Retinal pigment epithelial cell (primary cell): ENCODE measurements at places on chromosomes 1 and 21.

- no peak for DNase-seq
These were observed 27.7 kb downstream of the S100A6 start for GRCh38 chr1:153507926-153508583.

DNA sequence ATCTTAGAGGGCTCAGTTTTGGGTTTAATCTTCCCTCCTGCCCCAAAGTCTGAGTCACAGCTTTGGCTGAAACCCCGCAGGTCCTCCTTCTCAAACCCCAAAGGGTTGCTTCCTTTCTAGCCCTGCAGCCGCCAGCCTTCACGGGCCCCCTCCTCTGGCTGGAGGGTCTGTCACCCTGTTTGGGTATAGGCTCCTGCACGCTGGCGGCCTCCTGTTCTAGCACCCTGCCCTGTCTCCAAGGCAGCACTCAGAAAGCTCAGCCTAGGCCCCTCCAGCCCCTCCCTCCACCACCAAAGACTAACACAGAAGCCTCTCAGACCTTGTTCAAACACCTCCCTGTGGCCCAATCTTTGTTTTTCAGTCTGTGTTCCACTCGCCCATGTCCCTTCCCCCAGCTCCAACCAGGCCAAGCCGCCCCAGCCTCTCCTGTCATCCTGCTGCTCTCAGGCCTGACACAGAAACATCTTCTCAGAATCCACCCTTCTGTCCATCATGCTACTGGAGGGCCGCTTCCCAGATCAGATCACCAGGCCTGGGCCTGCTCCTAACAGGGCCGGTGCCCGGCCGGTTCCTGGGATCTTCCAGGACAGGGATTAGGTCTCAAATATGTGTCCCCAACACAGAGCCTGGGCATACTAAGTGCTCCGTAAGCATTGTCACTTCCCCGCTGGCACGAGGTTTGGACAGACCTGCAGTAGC lies 35.6 kb downstream of the HTR6 start:
- DNase-seq, result no peak

- DNase-seq, result no peak
These were observed 49.0 kb downstream of the SYT2 start for GRCh38 chr1:202661136-202661845.

- no peak for DNase-seq
These were observed 34.6 kb downstream of the OBSCN start for GRCh38 chr1:228242409-228242808.

DNA sequence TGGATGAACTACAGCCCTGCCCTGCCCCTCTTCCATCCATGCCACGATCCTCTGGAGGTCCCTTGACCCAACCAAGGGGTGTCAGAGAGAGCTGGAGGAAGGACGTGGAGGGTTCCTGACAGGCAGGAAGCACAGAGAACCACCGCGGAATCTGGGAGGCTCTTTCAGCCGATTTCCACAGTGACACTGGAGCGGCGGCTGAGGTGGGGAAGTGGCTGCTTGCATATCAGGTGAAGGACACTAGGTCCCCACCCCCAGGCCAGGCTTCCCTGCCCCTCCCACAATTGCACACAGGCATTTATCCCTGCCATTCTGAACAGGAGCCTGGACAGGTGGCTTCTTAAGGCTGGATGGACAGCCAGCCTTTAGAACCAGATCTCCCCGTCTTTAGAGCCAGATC lies 17.5 kb downstream of the LRRC71 start:
- DNase-seq, result no peak

DNA sequence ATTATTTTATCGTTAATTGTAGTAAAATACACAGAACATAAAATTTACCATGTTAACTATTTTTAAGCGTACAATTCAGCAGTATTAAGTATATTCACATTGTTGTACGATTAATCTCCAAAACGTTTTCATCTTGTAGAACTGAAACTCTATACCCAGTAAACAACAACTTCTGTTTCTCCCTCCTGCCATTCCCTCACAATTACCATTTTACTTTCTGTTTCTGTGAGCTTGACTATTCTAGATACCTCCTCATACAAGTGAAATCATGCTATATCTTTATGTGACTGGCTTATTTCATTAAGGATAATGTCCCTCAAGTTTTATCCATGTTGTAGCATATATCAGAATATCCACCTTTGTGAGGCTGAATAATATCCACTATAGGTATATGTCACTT lies 156.8 kb downstream of the ST6GALNAC3 start:
- no peak for DNase-seq

DNA sequence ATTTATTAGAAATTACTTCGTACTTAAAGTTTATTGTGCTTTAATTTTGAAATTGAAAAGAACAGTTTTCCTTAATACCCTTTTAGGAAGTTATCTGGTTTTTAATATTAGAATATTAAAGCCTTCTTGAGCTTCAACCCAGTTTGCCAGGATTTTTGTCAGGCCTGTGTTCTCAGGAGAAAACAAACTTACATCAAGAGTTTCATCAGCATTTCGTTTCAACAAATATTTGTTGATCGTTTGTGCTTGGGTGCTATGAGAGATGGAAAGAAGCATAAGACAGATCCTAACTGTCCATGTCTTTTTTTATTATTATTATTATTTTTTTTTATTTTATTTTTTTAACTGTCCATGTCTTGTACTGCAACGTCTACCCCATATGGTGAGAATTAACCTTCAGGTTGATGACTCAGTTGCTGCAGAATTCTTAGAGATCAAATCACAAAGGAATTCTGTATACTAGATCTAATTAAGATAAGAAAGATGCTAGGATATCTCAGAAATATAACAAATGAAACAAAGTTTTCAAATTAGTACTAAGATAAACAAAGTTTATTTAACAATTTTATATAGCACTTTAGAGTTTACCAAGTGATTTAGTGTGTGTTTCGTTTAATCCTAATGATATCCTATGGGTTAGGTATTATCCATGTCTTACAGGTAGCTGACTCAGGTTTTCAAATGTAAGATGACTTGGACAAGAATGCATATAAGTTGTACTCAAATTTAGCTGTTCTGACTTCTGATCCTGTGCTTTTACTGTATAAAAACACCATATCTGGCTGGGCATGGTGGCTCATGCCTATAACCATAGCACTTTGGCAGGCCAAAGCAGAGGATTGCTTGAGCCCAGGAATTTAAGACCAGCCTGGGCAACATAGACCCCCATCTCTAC lies 14.3 kb downstream of the FBXO28 start:
- no peak for DNase-seq

DNA sequence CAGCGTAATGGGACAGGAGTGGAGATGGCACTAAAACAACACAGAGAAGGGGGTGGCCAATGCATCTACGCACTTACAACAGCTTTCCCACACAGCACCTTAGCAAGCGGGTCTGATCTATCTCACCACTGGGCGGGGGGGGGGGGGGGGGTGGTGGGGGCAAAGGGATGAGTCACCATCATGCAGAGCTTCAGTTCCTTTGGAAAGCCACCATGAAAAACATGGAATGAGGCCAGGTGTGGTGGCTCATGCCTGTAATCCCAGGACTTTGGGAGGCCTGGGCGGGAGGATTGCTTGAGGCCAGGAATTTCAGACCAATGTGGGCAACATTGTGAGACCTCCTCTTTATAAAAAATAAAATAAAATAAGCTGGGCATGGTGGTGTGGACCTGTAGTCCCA lies 47.2 kb downstream of the KLHDC7A start:
- DNase-seq, result no peak

DNA sequence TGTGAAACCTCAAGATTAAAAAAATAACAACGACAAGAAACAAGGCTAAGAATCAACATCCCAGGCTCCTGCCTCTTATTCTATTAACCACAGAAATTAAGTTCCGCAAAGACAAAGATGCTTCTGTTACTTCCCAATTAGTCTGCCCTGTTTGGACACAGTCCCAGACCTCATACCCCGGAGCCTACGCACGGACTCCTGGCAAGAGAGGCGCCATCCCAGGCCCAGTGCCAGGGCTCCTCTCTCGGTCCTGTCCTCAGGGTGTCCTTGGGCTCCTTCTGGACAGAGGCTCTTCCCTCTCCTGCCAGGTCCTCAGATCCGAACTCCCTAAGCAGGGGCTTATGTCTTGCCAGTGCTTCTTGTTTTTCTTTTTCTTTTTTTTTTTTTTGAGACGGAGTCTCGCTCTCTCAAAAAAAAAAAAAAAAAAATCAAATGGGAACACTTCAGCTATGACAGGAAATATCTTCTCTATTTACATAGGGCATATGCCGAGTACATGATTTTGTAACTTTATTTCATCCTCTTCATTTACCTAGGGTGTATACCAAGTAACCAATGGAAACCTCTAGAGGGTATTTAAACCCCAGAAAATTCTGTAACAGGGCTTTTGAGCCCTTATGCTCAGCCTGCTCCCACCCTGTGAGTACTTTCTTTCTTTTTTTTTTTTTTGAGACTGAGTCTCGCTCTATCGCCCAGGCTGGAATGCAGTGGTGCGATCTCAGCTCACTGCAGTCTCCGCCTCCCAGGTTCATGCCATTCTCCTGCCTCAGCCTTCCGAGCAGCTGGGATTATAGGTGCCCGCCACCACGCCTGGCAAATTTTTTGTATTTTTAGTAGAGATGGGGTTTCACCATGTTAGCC lies 11.7 kb upstream of the ENO1 start:
- peak; percentile 79 for DNase-seq

DNA sequence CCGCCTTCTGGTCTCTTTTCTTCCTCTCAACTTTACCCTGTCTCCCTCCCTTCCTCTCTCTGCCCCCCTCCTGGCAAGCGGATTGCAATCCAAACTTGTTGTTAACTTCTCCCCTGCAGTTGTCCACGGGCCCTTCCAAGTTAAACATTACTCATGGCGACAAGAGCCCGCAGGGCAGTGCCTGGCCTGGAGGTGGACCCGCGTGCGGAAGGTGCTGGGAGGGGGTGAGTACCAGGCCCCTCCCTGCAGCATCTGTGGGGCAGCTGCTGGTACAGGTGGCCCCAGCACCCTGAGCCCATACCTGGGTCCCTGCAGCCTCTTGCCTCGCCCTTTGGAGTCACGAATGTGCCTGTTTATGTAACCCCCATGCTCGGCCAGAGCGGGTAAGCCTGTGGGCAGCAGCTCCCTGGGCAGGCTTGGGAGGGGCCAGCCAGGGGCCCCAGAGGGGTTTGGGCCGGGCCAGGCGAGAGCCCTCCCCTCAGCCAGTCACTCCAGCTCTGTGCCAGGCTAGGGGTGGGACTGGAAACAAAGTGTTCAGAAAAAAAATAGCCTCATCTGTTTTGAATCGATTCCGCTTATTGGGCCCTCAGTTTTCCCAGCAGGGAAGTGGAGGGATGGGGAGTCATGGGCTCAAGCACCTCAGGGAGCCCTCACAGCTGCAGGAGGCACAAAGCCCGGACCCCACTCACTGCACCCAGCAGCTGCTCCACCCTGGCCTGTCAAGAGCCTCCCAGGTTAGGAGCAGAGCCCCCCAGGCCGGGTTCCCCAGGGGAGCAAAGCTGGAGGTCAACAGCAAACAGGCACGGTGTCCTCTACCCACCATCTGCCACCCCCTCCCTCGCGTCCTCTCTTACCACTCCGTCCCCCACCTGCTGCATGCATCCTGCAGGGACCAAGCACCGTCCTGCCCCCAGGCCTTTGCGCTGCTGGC lies 14.0 kb upstream of the FAAP20 start:
- DNase-seq, result no peak

DNA sequence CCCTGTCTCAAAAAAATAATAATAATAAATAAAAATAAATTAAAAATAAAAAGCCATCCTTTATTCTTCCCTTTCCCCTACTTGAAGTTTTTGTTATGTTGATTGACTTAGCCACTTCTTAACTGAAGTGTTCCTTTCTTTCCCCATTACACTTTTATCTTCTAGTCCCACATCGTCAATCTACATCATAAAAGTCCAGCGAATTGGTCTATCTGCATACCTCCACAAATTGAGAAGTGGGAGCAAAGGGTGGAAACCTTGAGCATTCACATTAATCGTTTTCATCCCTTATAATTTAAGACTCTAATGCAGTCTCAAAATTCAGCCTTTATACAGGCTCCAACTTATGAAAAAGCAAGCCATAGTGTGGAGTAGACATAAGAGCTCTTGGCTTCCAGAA lies 6.5 kb upstream of the ZYG11A start:
- no peak for DNase-seq

GRCh38 chr1:182709225-182709764 lies 24.9 kb upstream of the RGS8 start:
- DNase-seq, result no peak

DNA sequence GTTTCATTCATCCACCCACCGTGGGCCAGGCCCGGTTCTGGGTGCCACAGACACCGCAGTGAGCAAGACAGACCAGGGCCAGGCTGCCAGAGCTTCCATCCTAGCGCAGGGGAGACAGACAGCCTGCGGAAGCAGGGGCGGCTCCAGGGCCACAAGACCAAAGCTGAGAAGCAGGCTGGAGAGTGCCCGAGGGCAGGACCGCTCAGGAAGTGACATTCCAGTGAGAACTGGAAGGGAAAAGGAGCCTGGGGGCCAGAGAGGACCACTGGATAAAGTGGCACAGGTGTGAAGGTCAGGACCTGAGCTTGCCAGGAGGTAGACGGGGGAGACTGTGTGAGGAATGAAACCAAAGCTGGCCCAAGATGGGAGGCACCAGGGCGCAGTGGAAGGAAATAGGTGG lies 59.5 kb upstream of the EFHD2 start:
- DNase-seq, result no peak

- peak; percentile 8 for DNase-seq
These were observed 64.9 kb upstream of the FCGR2A start for GRCh38 chr1:161440312-161440894.

DNA sequence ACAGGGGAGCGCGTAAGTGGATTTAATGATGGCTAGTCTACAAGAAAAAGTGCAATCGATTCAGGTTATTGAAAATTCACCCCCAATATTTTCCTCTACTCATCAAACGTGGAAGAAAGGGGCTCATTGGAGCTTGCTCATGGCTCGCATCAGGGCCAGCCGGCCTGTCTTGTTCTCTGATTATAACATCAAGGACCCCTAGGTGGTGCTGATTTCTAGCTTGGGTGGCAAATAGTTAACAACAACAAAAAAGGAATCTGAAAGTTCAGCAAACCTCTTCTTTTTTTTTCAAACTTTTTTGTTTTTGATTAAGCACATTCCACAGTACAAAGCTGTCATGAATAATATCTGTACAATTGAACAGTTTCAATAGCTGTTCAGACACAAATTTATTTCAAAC lies 35.8 kb upstream of the SOD1 start:
- peak; percentile 12 for DNase-seq

- DNase-seq, result no peak
These were observed 67.7 kb upstream of the C1orf87 start for GRCh38 chr1:60141276-60141675.

DNA sequence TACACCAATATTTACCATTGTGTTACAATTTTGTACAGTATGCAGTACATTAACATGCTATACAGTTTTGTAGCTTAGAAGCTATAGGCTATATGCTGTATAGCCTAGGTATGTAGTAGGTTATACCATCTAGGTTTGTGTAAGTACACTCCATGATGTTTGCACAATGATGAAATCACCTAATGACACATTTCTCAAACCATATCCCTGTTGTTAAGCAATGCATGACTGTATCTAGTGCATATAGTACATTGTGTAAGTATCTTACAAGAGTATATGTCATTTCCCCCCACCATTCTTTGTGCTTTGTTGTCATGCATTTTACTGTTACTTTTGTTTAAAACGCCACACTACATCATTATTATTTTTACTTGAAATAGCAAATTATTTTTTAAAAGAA lies 65.7 kb upstream of the RNF11 start:
- DNase-seq, result no peak
